ENCODE measurements at places on chromosomes 1 and 21.

DNA sequence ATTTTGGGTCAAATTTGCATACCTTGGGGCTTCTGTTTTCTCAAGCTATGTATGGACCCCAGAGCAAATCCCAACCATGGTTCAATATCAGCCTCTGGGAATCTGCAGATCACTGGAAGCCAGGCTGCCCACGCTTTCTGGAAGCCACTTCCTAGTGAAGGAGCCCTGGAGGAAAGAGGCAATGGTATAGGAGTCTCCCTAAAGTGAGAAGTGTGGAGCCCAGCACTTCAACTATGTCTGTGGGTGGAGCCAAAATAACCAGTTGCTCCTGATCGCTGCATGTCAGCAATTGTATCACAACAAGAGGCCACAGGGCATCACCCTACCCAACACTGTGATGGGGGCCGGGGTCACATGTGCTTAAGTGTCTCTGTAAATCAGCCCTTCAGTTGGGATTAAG lies 26.9 kb downstream of the ETS2 start:
- DNase-seq = no peak

DNA sequence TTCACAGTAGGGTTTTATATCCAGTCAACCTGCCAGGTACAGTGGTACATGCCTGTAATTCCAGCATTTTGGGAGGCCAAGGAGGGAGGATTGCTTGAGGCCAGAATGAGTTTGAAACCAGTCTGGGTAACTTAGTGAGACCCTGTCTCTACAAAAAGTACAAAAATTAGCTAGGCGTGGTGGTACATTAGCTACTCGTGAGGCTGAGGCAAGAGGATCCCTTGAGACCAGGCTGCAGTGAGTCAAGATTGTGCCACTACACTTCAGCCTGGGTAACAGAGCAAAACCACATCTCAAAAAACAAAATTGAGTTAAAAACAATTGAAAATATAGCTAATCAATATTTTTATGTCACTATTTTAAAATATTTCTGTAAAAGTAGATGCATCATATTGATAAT lies 33.2 kb downstream of the DDI2 start:
- no peak for DNase-seq

DNA sequence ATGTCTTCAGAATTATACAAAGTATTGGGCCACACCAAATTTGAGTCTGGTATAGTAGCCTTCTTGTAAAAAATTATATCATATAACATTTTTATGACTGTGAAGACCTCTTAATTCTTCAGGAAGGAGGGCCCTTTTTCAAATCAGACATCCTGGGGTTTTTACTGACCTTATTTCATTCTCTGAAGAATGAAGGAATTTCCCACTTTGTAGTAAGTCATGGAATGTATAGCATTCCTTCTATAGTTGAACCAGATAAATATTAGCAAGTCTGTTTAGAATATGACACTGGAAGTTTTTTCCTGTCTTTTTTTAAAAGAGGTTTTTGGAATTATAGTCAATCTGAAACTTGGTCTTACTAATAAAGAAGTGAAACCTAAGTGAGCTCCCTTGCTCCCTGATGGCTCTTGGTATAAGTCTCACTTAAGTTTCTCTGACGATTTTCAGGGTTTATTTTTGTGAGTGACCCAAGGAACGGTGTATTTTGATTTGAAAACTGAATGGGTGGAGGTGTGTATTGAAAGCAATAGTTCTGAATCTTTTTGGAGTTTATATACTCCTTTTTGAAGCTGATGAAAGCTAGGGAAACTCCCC lies 23.7 kb downstream of the SNX27 start:
- no peak for DNase-seq

- DNase-seq = no peak
These were observed 26.4 kb downstream of the GIPC2 start for GRCh38 chr1:78072216-78072615.

GRCh38 chr1:78387871-78388270 lies 102.9 kb upstream of the PTGFR start:
- no peak for DNase-seq

DNA sequence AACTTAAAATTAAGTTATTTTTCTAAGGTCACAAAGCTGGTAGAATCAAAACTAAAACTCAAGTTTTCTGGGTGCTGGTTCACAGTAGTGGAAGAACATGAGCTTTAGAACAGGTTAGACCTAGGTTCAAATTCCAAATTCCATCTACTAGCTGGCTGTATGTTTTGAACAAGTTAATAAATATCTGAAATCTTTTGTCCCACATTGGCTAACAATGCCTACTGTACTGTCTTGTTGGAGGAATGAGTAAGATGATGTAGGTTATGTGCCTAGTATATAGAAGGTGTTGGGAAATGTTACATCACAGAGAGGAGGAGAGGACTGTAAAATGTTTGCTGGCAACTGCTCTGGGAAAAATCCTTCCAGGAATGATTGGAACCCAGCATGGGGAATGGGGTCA lies 14.0 kb upstream of the CD247 start:
- no peak for DNase-seq

- no peak for DNase-seq
These were observed 46.3 kb downstream of the ELAPOR1 start for GRCh38 chr1:109160071-109160840.

- no peak for DNase-seq
These were observed 104.8 kb upstream of the WNT4 start for GRCh38 chr1:22247527-22248245.

DNA sequence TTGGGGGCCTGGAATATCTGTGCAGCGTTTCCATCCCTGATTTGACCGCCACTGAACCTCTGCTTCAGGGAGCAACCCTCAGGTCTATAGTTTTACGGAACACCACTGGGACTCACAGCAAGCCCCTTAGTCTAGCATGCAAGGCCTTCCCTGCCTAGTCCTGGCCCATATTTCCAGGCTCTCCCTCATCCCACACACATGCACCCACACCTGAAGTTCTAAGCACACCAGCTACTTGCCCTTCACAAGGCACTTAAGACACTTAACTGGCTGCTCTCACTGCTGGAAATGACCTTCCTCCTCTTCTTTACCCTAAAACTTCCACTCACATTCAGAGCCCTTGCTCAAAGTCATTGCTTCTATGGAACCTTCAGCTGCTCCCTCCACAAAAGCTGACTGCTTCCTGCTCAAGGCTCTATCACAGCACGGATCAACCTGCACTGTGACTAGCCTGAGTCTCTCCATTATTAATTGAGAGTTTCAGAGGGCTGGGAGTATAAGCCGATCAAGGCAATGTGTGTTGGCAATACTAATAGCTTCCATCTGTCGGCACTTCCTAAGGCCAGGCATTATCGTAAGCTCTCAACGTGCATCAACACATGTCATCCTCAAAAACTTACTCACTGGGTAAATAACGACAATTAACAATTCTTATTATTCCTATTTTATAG lies 84.3 kb downstream of the RRAGC start:
- DNase-seq = no peak

DNA sequence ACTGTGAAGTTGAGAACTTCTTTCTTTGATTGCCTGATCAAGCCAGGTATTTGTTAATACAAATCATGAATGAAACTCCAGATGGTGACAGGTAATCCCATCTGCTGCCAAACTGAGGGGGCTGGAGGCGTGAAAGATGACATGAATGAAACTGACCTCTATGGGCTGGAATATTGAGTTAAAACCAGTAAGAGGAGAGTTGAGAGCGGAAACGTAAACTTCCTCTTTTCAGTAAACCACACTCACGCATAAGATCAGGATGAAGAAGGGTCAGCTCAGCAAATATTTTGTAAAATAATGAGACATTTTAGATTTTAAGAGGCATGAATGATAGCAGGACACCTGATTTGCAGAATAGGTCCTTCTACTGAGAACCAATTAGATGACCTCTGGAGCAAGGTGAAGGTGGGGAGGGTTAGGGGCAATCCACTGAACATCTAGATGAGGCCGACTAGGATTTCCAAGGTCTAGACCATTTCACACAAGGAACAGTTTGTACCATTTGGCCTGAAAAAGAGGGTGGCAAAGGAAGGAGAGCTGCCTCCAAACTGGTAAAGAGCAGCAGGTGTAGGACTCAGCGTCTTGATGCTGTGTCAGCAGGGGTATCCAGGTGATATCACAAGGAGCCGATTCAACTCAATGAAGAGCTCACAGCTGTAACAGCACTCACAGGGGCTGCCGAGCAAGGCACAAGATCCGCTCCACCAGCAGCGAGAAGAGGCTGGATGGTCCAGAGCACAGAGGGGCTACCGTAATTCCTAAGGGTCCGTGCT lies 132.6 kb downstream of the NTPCR start:
- DNase-seq = no peak

DNA sequence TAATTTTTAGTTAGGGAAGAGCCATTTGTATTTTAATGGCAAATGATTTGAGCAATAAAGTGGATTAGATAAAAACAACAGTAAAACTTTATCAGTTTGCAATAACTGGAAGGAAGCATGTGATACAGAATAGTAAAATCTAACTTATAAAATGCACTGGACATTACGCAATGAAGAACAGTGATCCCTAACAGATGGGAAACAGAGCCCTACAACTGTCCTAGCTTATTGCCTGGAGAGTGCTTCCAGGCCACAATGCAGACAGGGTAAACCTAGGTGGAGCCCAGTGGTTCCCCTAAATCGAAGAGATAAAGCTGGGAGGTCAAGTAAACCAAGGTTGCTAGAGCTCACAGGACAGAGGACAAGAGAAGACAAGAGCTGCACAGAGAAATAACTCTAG lies 7.0 kb downstream of the OMA1 start:
- DNase-seq = no peak

DNA sequence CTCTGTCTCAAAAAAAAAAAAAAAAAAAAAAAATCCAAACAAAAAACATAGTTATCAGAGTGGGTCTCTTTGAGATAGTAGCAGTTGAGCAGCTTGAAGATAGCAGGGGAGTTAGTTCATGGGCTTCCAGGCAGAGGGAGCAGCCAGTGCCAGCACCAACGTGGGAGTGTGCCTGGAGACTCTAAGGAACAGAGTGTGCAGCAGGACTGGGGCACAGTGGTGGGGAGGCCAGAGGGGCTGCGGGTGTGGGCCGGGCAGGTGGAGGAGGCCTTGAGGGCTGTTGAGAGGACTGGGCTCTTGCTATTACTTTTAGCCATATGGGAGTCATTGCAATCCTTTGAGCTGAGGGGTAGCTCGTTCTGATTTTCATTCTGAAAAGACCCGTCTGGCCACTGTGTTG lies 63.8 kb downstream of the RYR2 start:
- no peak for DNase-seq

DNA sequence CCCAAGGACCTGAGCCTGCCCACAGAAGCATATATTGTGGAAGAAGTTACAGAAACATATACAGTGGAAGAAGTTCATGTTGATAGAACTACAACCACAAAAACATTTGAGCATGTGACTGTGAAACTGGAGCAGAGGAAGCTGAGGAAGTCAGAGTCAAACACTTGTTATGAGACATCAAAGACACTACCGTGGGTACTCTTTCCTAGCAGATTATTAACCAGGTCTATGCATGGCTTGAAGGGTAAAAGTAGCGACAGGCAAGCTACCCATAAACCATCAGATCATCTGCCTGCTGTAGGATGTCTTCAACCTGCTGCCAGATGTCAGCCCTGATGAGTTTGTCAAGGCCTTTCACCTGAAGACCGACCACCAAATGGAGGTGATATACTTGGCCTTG lies 35.8 kb downstream of the IVNS1ABP start:
- peak; percentile 84 for DNase-seq

Measured in CD4-positive, CD25-positive, alpha-beta regulatory T cell (primary cell).